Activated T-helper 1 cell treated with Interleukin-2 at 50 U/mL for 16 hours (primary cell): ENCODE measurements at places on chromosomes 3 and 15.

DNA sequence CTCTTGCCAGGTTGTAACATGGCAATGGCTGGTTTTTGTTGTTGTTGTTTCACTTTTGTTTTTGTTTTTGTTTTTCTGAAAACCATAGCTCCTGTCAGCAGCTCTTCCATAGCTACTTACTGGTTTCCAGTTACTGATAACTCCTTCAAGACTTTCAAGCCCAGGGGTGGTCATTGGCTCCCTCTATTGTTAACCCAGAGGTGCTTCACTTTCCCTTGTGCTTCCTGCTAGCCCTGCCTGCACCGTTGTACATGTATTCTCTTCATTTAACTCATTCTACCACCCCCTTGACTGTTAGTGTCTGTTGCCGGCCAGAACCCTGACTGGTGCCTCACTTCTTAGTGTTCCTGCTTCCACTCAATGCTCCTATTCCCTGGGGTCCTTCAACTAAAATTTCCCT lies 4.2 kb upstream of the TRAT1 start:
- peak; percentile 29 for DNase-seq

- DNase-seq = no peak
These were observed 76.0 kb downstream of the ZNF609 start for GRCh38 chr15:64536244-64536836.

DNA sequence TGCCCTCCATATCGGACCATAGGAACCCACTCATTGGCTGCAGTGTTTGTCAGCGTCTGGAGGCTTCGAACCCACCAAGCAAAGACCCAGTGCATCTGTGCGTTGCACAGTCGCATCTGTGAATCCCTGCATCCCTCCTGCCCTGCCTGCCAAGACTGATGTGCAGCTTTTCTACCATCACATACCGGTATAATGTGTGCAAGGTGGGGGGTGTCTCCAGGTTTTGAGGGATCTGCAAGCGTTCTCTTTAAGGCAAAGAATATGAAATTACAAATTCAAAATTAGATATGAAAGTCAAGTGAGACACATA lies 288 bp upstream of the NME9 start:
- no peak for DNase-seq

- DNase-seq = no peak
These were observed 112.4 kb downstream of the SEMA6D start for GRCh38 chr15:47829667-47830066.

DNA sequence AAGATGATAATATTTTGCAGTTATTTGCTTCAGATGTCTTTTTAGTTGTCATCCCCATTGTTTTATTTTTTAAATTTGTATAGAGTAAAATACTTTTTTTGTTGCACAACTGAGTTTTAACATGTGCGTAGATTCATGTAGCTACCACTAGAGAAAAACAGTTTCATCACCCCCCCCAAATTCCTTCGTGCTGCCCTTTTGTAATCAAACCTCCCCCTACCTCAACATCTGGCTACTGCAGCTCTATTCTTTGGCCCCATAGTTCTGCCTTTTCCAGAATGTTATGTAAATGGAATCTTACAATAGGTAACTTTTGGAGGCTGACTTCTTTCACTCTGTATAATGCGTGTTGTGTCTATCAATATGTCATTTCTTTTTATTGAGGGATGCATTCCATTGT lies 232.0 kb upstream of the RASGRP1 start:
- DNase-seq = no peak

DNA sequence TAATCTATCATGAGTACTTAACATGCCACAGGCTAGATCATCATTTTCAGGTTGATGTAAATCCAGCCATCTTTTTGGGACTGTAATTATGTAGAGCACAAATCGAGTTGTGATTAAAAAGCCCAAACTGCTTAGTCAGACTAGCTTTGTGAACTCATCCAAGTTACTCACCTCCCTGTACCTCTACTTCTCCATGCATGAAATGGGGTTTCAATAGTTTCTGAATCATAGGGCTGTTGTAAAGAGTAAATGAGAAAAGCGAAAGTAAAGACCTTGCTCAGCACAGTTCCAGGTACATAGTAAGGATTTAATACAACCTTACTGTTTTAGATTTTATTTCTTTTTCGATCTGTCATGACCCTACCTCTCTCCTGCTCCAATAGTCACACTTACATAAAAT lies 85.6 kb upstream of the GAP43 start:
- no peak for DNase-seq

DNA sequence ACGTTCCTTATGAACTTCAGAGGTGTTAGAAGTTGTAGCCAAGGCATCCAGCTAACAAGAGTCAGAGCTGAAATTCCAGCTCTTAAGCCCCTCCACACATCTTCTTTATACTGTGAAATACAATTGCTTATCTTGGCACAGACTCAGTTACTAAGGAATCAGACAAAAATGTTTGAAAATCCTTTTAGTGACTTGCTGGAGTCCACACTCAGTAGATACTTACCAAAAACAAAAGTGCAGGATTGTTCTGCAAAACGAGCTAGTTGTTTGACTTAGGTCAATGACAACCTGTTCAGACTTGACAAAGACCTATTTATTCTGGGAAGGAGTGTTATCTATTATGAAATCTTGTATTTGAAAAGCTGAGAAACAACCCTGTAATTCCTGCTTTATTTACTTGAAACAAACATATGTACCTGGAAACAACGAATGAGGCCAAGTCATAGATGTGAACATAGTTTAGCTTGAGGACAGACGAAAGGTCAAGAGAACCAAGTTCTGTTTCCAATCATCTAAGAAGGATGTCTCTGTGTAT lies 38.5 kb downstream of the B3GNT5 start:
- DNase-seq = no peak

DNA sequence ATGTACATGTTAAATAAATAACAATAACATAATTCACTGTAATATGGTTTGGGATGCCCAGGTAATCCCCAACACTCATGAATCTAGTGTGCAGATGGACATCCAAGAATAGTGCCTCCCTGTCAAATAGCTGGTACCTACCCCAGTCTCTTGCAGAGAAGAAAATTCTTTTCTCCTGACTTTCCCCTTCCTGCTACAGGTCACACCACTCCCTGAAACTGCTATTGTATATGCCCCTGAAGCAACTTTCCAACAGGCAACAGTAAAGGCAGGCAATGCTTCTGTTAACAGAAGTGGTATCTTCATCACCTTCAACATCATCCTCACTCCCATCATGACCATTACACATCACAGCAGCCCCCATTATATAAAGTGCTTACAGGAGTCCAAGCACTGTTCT lies 431.6 kb downstream of the MAGI1 start:
- no peak for DNase-seq

DNA sequence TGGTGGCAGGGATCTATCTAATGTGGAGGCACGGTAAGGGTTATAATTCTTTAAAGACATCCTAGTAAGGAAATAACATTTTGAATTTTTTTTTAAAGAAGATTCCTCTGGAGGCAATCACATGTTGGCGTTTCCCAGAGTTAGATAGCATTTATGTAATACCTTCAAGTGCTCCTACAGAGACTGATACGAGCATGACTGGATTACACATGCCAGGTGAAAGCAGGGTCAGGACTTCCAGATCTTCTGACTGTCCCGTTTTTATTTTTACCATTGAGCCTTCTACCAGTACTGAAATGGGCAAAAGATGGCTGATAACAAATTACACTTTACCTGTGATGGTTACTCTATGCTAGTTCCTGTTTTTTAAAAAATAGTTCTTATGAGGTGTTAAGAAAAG lies 13.8 kb downstream of the IL17RB start:
- no peak for DNase-seq

DNA sequence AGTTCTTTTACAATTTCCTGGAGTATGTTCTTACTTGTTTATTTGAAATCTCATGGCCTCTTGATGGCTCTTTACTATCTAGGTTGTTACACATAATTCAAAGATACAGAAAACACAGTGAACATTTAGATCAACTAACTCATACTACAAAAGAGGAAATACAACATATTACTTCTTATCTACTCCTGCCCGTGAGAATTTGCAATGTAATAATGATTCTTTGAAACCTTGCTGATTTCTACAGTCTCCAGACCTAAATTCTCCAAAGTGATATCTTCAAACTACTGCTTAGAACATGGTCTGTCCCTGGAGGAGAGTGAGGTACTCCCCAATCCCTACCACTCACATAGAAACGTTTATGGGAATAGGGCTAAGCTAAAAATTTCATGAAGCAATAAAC lies 29.9 kb upstream of the GOLGA8B start:
- no peak for DNase-seq

- no peak for DNase-seq
These were observed 178.5 kb downstream of the NR1D2 start for GRCh38 chr3:24123596-24123995.

- no peak for DNase-seq
These were observed 219.8 kb downstream of the ULK4 start for GRCh38 chr3:41742121-41742520.

DNA sequence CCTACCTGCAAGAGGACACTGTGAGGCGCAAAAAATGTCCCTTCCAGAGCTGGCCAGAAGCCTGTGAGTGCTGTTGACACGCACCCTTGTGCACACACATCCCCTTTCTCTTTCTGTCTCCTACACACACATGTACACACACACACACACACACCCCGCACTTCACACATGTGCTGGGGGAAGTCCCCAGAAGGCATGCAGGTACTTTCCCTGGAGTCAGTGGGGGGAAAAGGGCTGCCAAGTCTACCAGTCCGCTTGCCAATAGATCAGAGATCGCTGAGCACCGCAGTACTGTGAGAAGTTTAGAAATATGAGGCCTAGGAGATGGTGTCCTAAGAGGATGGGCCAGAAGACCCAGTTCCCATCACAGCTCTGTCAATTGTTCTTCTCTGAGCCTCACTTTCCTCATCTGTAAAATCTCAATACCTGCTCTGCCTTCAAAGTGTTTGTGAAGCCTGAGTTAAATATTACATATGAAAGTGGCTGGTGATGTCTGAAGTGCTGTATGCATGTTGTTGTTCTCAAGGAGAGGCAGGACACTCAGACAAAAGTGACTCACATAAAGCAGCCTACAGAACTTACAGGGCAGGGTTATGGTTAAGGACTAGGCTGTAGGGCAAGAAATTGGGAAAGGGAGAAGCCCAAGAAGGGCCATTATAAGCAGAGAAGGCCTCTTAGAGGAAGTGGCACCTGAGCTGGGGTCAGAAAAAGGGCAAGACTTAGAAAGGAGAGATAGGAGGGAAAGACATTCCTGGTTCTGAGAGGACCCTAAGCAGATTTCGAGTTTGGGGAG lies 6.8 kb downstream of the IL17RE start:
- no peak for DNase-seq

DNA sequence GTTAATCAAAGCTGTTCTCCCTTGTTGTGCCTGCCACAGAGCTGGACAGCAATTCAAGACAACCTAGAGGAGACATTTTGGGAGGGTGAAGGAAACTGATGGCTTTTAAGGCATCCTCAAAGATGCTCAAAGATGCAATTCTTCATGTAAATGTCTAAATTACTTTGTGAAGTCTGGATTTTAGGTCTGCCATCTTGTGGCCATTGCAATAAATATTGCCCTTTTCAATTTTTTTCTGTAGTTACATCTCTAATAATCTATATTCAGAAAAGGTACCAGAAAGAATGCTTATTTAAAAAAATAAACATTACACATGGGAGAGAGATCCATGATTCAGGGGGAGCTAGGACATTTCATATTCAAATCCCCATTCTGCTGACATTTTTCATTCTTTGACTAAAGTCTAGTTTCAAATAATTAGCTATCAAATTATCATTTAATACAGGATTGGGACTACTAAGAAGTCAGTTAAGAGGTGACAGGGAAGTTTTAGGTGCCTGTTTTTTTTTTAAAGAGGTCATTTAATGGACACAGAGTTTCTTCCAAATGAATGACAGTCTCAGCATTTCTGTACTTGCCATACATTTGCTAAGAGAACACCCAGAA lies 259.8 kb upstream of the WNT5A start:
- no peak for DNase-seq

- no peak for DNase-seq
These were observed 78.2 kb downstream of the FAIM start for GRCh38 chr3:138686771-138687221.

DNA sequence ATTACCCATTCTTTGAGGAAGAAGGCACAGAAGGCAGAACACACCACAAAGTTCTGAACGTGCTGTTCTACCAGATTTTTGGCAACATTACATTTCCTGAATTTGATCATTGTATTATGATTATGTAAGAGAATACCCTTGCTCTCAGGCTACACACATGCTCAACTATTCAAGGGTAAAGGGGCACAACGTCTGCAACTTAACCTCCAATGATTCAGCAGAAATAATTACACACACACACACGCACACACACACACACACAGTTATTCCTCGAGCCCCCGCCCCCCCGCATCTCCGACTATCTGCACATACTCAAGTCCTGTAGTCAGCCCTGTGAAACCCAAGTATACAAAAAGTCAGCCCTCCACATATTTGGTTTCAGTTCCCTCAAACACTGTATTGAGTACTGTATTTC lies 26.8 kb downstream of the RPN1 start:
- DNase-seq = no peak

GRCh38 chr3:38271553-38271952 lies 5.9 kb downstream of the SLC22A13 start:
- no peak for DNase-seq

GRCh38 chr3:52843108-52843865 lies 8.5 kb upstream of the MUSTN1 start:
- DNase-seq = no peak

DNA sequence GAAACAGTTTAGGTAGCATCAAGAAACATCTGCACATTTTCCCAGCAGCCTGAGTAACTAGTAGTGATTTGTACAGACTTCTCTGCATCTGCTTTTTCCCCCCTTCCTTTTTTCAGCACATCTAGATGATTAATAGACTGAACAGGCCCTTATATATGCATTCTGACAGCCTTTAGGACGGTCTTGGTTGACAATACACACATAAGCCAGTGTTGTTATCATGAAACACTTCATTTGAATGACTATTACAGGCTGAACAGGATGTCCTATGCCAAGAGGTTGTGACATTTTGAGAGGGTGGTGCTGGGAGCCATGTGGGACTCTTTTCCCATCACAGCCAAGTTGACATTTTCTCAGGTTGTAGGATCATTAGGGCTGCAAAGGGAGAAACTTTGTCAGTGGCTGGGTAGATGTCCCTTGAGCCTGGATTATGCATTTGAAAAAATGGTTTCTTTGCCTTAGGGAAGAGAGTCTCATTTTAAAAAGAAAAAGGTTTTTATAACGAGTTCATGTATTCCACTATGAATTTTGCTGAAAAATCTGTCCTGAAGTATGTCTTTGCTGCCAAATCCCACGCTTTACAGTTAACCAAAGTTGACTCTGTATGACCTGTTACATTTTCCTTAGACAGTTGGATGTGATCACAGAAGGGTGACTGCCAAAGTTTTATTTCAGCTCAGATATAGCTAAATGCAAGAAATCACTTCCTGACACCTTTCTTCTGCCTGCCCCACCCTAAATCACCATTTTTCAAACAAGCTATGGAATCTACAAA lies 73.7 kb downstream of the FILIP1L start:
- DNase-seq = no peak

- DNase-seq = no peak
These were observed 10.9 kb downstream of the STRIT1 start for GRCh38 chr3:155282385-155283091.
